ENCODE measurements at places on chromosomes 7 and 10.

GRCh38 chr7:83468251-83468739 is 180.6 kb downstream of the SEMA3E start:
- DNase-seq = no peak
- H3K4me1 ChIP-seq = no peaks in the 10 kb centered on the region

- no peaks in the 10 kb centered on the region for H3K36me3 ChIP-seq
- H3K4me1 ChIP-seq = no peaks in the 10 kb centered on the region
- no peak overlapping the region for H3K4me3 ChIP-seq
- DNase-seq = no peak
Observed at GRCh38 chr10:91880310-91880709, 29.0 kb downstream of the FGFBP3 start.

DNA sequence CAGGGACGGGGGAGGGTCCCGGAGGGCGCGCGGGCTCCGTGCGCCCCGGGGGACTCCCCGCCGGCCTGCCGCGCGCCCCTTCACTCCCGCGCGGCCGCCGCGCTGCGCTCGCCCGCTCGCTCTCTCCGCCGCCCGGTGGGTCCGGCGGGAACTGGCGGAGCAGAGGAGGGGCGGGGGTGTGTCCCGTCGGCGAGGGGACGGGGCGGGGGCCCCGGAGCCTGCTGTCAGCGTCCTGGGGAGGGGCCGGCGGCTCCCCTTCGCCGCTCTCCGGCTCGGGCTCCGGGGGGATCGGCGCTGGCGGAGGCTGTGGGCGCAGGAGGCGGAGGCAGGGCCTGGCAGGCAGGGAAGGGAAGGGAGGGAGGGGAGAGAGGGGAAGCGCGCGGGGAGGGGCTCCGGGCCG is at the start of gene SH3PXD2A:
Gene SH3PXD2A (minus strand): TSS at position 153 of the 400 bp plus-strand sequence. CDS start 310 bp downstream, outside the sequence.
- no peaks in the 10 kb centered on the region for H3K36me3 ChIP-seq
- no peak within 1 kb of the TSS for H3K27ac ChIP-seq
- no peak for DNase-seq
- H3K4me3 ChIP-seq = peak within 1 kb of the TSS; percentile 83
- peaks cover 9% of the 10 kb centered on the region for H3K4me1 ChIP-seq
- peaks cover 72% of the 10 kb centered on the region for H3K27me3 ChIP-seq

DNA sequence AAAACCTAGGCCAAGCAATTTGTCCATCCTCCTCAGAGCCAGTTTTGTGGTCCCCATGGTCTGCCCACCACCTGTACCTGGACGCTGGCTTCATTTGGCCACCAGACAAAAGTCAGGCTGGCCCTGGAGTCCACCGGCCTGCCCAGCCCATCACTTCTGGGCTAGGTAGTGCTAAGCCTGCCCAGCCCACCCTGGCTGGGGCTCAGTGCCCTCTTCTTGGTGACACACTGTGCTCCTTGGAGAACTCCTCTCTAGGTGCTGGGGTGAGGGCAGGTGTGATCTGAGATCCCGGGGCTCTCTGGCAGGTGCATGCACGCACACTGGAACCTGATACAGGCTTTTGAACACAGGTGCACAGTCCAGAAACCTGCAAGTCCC is 1.1 kb downstream of the AIFM2 start:
- H3K36me3 ChIP-seq = no peaks in the 10 kb centered on the region
- no peaks in the 10 kb centered on the region for H3K27me3 ChIP-seq
- H3K4me3 ChIP-seq = peak overlapping the region; percentile 81
- peaks cover 9% of the 10 kb centered on the region for H3K4me1 ChIP-seq

- H3K27me3 ChIP-seq = no peaks in the 10 kb centered on the region
- H3K4me3 ChIP-seq = no peak overlapping the region
- H3K36me3 ChIP-seq = no peaks in the 10 kb centered on the region
Observed at GRCh38 chr7:133854739-133855138, 272.4 kb upstream of the LRGUK start.

GRCh38 chr10:79237454-79238157 is 109.7 kb upstream of the PPIF start:
- H3K27ac ChIP-seq = no peak overlapping the region
- H3K4me3 ChIP-seq = no peak overlapping the region
- H3K27me3 ChIP-seq = no peaks in the 10 kb centered on the region
- H3K4me1 ChIP-seq = peaks cover 9% of the 10 kb centered on the region

DNA sequence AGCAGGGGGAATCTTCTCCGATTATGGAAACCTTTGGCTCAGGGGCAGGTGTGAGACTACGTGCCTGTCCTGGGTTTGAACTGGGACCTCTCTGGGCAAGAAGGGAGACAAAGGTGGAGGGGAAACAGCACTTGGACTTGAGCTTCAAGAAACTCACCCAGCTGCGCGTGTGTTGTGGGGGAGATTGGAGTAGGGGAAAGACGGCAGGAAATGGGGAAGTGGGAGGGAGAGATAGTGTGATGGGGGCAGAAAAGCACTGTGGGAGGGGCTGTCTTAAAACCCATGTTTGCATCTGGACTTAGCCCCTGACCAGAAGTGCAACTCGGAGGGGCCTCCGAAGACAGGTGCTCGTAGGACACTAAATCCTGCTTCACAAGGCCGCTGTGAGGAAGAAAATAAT is 107.0 kb downstream of the HIP1 start:
- H3K36me3 ChIP-seq = peaks cover 7% of the 10 kb centered on the region
- DNase-seq = no peak
- H3K27me3 ChIP-seq = no peaks in the 10 kb centered on the region
- H3K4me3 ChIP-seq = no peak overlapping the region

GRCh38 chr7:150956395-150957132 is 21.6 kb downstream of the KCNH2 start:
- no peak for DNase-seq
- H3K4me3 ChIP-seq = no peak overlapping the region
- H3K36me3 ChIP-seq = no peaks in the 10 kb centered on the region

- no peak for DNase-seq
- H3K4me3 ChIP-seq = no peak overlapping the region
- no peak overlapping the region for H3K27ac ChIP-seq
- H3K4me1 ChIP-seq = no peaks in the 10 kb centered on the region
Observed at GRCh38 chr10:100886963-100887362, 25.8 kb upstream of the SLF2 start.

GRCh38 chr7:127536394-127536691 is 49.1 kb downstream of the GCC1 start:
- no peaks in the 10 kb centered on the region for H3K36me3 ChIP-seq
- H3K27ac ChIP-seq = no peak overlapping the region
- no peak for DNase-seq
- H3K27me3 ChIP-seq = peaks cover 36% of the 10 kb centered on the region
